ENCODE measurements at places on chromosomes 2 and 18.

- H3K27ac ChIP-seq: no peak overlapping the region
- DNase-seq: no peak
- no peaks in the 10 kb centered on the region for H3K4me1 ChIP-seq
These were observed 23.4 kb downstream of the NR4A2 start for GRCh38 chr2:156309167-156309566.

DNA sequence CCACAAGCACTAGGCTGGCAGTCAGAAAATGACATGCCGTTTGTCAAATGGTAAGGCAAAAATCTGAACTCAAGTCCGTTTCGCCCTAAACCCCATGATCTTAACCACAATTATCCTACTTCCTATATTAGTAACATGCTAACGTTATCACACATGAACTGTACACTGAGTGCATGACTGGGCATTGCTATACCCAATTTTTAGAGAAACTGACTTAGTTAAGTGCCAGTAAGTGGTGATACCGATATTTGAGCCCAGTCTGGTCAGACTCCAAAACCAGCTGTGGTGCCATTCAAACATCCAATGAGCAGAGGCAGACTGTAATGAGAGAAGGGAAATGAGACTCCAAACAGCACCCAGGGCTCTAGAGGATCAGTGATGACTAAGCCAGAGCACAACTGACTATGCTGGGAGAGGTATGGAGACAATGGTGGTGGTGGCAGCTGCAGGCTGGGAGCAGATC lies 311.7 kb upstream of the PKDCC start:
- H3K4me3 ChIP-seq: no peak overlapping the region
- peaks cover 7% of the 10 kb centered on the region for H3K27me3 ChIP-seq
- H3K27ac ChIP-seq: no peak overlapping the region

DNA sequence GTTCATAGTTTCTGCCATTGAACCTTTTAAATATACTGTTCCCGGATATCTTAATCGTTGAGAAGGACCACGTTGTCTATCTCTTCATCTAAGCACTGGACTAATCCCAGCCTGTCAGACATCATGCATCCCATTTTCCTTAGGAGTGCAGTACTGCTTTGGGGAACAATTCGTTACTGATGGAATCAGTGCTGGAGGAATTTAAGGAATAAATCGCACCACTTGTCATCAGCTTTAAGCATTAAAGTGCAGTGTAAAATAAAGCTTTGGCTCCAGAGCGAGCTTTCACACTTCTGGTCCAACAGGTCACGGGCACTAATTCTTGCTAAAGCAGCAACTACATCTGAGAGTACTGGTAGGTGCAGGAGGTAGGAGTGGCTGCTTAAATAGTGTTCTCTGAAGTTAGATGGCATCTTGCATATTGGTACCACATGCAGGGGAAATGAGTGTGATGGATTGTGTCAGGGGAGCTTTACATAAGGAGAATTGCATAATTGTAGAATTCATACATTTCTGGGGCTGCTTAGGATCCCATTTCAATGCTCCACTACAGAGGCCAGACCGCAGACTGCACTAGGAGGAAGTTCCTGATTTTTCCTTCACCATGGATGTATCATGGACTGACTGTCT lies 105.7 kb upstream of the RASGRP3 start:
- no peak for DNase-seq
- no peaks in the 10 kb centered on the region for H3K4me1 ChIP-seq
- no peak overlapping the region for H3K27ac ChIP-seq
- H3K4me3 ChIP-seq: no peak overlapping the region

GRCh38 chr2:112262876-112263275 lies 8.0 kb upstream of the ZC3H8 start:
- no peaks in the 10 kb centered on the region for H3K27me3 ChIP-seq
- DNase-seq: no peak
- no peak overlapping the region for H3K4me3 ChIP-seq
- no peaks in the 10 kb centered on the region for H3K4me1 ChIP-seq
